ENCODE measurements at places on chromosomes 1 and 21.

- no peak for DNase-seq
Measured at GRCh38 chr1:43526002-43526401, 4.7 kb upstream of the PTPRF start.

DNA sequence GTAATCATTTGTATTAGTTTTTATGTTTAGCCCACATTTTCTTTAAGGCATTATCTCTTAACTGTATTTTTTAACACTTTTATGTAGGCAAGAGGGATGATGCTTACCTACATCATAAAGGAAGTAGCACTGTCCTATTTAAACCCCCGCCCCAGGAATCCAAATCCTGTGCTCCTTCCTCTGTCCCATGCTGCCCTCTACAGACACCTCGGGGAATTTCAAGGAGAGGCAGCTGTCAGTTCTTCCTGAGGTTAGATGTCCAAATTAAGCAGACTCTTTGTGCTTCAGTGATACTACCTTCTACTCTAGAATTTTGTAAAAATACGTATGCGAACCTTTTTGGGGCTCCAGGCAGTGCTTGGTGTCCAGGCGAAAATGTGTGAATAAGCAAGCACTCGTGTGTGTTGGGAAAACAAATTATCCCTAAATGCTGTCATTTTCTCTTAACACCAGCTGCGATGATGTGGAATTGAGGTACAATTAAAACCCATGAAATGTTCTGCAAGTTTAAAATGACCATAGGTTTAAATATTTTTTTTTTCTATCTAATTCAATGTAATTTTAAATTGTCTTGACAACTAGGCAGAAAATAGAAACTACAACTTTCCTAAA, 19.2 kb downstream of the CRCT1 start:
- peak; percentile 38 for DNase-seq

GRCh38 chr1:173459885-173460284, 17.2 kb upstream of the PRDX6 start:
- DNase-seq, result no peak

DNA sequence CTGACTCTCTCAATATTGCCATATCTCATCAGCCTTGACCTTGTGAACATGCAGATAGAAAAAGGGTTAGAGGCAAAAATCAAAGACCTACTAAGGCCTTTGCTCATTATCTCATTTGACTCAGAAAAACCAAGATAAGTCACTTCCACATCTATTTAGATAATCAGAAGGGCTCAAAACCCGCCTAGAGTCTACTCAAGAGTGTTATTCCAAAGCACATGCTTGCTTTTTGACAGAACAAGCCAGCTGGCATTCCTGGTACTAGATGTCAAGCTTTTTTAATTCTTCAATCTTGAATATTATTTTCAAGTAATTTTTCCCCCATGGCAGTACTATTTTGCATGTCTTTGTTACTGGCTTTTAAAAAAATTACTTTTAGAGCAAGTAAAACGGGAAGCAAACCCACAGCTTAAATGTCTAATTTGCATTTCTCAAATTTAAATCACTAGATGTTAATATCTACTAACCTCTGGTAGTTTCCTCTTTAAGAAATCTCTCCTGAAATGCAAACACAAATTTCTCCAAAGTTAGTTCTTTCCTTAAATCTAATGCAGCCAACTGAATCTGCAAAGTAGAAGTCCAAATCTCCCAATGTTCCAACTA, 51.5 kb downstream of the APP start:
- DNase-seq, result no peak

DNA sequence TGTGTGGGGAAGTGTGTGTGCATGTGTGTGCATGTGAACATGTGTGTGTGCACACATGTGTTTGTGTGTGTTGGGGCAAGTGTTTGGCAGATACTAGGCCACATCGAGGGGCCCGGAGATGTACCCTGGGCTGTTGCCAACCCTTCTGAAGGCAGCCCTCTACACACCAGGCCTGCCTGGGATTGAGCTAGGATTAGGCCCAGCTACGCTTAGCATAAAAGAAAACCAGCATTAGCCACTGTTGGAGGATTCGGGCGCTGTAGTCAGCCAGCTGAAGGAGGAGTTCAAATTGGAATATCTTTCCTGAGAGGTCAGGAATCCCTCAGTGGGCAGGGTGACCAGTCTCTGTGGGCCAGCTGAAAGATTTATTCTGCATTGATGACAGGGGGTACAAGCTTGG, 10.6 kb upstream of the ALX3 start:
- DNase-seq, result no peak

DNA sequence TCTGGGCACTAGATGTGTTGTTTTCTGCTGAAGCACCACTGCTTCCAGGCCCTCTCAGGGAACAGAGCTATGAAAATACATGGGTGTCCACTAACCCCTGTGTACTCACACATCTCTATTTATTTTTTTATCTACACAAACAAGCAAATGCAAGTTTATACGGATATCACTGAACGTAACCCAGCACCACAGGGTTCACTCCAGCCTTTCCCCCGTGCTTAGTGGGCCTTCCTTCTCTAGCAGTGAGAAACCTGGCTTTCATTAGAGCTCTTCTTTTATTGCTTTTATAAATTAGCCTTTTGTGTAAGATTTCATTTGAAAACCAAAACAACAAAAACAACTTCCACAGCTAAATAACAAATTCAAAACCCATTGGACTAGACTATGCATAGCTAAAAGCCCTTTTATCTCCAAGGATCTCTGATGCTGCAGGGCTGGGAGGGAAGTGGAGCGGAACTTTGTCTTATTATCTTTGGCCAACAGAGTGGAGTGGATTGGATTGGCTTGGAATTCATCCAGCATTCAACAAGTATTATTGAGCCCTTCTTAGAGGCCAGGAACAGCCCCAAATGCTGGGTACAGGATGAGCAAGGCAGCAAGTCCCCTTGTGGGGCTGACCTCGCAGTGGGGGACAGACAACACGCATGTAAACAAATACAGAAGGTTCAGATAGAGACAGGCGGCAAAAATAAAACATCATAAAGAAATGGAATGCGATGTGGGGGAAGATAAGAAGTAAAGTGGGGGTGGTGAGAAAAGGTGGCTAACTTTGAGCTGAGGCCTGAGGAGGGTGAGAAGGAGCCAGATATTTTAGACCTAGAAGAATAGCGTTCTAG, 371.8 kb upstream of the POU3F1 start:
- DNase-seq, result peak; percentile 81

DNA sequence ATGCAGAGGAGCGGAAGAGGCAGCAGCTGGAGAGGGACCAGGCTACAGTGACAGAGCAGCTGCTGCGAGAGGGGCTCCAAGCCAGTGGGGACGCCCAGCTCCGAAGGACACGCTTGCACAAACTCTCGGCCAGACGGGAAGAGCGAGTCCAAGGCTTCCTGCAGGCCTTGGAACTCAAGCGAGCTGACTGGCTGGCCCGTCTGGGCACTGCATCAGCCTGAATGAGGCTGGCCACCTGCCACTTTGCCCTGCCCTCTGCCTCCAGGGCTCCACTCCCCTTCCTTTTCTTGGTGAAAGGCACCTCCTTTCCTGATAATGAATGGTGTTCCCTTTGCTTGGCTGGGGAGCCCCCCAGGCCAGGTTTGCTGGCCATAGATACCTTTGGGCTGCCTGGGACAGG, 3.3 kb upstream of the HMGN2 start:
- no peak for DNase-seq

DNA sequence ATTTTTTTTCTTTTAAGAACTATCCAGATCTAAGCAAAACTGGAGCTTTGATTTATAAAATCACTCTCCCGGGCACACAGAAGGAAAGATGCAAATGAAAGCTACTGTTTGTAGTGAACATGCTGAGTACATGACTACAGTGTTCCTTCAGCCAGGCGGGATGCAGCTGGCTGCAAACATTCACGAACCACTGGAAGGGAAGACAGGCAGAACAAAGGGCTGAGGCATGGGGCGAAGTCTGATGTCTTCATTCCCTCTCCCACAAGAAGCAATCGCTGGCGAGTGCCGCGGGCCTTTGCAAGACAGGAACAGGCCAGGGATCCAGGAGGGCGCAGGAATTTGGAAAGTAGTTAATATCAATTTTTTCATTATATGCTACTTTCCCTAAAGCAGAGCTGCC, 257.9 kb upstream of the AJAP1 start:
- DNase-seq, result peak; percentile 76

- no peak for DNase-seq
Measured at GRCh38 chr21:23890652-23891051, 1716.6 kb downstream of the MRPL39 start.

DNA sequence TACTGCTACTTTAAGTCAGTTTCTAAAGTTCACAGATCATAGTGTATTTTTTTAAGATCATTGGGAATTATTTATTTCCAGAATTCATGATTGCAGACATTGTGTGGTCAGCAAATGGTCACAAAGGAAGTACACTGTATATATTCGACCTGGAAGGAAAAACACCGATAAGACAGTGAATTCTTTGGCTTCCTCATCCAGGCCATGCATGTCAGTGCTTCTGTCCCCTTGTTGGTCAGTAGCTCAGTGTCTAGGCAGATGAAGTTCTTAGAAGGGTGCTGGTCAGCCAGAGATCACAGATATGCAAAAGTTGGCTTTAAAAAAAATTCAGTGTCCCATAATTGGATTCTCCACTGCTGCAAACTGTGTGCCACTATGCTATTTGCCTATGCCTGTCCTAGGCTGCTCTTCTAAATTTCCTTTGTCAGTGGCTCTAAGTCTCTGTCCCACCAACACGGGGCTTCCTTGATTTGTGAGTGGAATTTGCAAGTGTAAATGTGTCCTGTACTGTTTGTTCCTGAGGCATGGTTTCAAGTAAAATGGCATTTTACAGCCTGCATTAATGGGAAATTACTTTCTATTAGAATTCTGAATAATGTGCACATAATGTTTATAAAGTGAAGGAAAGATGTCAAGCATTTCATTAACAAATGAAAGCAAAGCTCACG, 12.0 kb upstream of the VAMP4 start:
- no peak for DNase-seq

- no peak for DNase-seq
Measured at GRCh38 chr1:27773826-27774445, 917 bp downstream of the STX12 start.

DNA sequence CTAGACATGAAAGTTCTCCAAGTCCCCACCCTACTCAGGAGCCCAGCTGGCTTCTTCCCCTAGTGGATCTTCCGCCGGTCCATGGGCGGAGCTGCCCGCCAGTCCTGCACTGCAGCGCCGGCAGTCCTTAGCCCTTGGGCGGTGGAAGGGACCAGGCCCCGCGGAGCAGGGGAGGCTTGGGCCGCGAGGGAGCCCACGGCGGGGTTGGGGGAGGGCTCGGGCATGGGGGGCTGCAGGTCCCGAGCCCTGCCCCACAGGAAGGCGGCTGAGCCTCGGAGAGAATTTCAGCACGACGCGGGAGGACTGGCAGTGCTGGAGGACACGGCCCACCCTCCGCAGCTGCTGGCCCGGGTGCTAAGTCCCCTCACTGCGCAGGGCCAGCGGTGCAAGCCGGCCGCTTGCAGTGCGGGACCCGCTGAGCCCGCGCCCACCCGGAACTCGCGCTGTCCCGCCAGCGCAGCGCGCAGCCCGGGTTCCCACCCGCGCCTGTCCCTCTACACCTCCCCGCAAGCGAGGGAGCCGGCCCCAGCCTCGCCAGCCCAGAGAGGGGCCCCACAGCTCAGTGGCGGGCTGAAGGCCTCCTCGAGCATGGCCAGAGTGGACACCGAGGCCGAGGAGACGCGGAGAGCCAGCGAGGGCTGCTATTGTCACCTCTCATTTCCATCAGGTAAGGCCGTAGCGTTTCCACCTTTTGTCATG, 1398.6 kb downstream of the MRPL39 start:
- no peak for DNase-seq

- no peak for DNase-seq
Measured at GRCh38 chr21:31266241-31266640, 77.8 kb downstream of the TIAM1 start.

DNA sequence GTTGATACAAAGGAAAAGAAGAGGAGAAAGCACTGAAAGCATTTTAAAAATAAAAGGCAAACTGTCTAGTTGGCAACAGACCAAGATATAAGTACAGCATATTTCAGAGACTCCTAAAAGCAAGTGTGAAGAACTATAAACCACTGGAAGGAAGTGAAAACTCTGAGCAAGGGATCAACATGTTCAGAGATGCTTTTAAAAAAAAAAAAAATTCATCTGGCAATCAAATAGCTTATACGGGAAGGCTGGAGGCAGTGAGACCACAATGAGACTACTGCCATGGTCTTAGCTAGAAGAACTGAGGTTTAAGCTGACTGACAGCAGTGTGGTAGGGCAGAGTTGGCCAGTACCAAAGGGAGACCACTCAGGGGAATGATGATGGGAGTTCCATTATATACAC, 124.3 kb downstream of the VAV3 start:
- no peak for DNase-seq

GRCh38 chr1:48250572-48250971, 28.1 kb downstream of the SLC5A9 start:
- DNase-seq, result peak; percentile 7

DNA sequence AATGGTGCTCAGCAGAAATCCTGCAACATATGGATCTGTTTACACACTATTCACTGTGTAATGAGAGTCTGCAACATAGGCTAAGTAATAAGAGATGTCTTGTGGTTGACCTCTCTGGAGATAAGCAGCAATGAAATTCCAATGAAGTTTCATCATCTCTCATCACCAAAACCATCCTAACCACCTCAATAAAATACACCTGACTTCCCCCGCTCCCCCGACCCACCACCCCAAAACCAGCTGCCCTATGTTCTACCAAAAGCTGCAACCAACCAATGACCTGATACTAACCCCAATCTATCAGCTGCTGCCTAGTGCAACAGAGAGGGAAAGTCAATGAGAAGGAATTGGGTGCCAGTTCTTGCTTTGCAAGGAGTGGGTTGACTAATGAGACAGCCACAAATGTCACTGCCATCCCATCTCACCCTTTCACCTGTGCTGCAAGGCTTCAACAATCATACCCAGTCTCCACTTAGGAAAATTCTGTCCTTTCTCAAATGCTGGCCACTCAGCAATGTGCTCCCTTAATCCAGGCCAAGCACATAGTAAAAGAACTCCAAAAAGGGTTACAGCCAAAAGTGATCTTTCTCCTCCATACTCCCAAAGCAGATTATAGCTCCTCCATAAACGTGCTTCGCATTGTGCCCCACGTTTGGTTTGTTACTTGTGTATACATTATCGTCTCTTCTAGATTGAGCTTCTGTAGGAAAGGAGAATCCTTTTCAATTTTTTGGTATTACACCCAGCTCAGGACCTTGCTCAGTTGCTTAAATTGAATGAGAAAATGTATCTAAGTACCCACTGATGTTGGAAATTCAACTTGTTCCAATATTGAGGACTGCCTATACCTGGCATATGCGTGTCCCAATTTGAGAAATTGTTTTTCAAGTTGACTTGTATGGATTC, 29.0 kb downstream of the MRPL39 start:
- no peak for DNase-seq

- no peak for DNase-seq
Measured at GRCh38 chr1:226782845-226783601, 43.9 kb upstream of the ITPKB start.
